MCF 10A (cell line): ENCODE measurements at places on chromosomes 3 and 15. TPM values are rescaled to one million over a fixed set of nuclear protein-coding genes. Genes with fewer than 3 reads are reported as not detected.

Gene ZFAND6
- total RNA-seq: 57.6 and 59.5 TPM in 2 replicates

Gene RNU5B-1
- not detected in 2 replicates for total RNA-seq

Gene GLDN
- not detected in 2 replicates for total RNA-seq

Gene ZIC1
- not detected in 2 replicates for total RNA-seq

Gene HRH1
- total RNA-seq: 11.0 and 14.8 TPM in 2 replicates

GRCh38 chr15:76753771-76754170 lies 151.4 kb downstream of the SCAPER start:
- no peak for DNase-seq

DNA sequence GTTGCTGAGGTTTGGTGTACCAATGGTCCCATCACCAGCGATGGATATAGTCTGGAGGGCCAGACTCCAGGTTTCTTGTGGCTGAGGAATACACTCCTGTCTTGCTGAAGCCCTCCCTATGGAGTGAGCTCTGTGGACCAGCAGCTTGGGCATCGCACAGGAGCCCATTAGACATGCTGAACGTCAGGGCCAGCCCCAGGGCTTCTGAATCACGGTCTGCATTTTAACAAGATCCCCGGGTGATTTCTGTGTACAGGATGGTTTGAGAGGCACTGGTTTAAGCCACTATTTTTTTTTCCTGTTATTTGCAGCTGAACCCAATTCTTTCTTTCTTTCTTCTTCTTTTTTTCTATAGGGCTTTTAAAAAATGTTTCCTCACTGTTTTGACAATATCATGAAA lies 69.5 kb upstream of the XCR1 start:
- no peak for DNase-seq

DNA sequence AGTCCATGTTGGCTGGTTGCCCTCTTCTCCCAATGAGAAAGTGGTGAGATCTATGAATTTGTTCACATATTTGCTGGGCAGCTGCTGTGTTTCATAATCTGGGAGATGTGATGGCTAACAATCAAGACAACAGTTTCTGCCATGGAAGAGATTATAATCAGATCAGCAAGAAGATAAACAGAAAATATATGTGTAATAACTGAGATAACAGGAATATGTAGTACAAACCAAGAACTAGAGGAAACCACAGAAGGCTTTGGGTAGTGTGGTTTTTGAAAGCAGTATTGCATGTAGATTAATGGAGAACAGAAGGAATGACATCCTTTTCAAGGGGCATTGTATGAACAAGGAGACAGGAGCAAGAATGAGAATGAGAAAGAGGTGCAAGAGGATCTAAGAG lies 12.2 kb upstream of the CSTA start:
- DNase-seq: no peak

DNA sequence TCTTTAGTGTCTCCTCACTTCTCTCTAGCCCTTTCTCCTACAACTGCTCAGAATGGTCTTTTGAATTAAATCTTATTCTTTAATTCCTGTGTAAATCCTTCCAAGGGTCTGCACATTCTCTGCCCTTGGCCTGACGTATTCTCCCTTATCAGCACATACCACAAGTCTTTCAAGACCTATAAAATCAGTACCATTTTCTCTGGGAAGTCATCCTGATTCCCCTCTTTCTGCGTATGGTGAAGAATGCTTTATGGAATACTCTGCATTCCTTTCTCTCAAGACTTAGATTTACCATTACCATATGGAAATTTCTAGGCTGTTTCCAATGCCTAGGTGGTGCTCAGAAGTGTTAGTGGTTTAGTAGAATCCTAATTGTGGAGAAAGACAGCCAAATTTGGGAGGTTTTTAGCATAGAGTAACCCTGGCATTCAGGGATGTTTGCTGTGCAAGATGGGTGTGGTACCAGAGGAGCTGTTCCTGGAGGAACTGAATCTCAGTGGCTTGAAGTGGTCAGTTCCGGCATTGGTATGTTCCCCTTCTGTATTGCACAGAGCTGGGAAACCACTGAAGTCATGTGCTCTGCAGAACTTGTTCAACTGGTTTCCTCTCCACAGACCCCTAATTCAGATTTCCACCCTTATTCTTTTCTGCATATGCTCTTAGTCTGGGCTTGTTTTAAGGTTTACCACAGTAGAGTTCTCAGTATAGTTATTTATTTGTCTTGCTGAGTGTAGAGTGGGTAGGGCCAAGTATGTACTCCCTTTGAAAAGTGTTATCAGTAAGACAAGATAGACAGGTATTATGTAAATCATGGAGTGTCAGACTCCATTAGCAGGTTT lies 24.5 kb downstream of the IQGAP1 start:
- peak; percentile 46 for DNase-seq

DNA sequence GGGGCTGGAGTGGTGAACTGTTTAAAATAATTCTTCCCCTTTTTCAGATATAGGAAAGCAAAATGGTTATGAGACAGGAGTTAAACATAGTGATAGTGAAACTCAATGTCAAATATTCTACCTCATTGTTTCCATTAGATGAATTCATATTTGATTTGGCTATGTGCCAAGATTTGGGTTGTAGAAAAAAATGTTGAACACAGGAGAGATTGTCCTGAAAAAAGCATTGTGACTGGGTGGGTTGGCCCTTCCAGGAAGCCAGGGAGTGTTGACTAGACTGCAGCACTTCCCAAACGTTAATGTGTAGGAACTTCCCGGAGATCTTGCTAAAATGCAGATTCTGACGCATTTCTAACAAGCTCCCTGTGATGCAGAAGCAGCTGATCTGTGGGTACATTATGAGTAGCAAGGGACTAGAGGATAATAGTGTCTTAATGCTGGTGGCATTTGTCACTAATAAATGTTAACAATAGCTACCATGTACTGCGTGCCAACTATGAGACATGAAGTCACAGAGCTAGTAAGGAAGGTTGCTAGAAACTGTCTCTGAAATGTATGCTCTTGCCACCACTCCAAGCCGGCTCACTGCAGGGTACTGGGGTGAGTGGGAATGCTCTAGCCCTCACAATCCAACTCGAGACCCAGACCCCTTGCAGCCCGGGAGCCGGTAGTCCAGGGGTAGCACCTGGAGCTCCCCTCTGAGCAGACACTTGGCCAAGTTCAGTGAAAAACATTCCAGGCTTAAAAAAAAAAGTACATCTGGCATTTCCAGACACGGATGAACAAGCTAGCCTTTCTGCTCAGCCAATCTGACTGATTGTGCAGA lies 120.6 kb downstream of the CD47 start:
- peak; percentile 57 for DNase-seq

- DNase-seq: no peak
Observed at GRCh38 chr3:188979669-188980310, 192.0 kb upstream of the TPRG1 start.
